ENCODE measurements at places on chromosomes 6 and 20.

GRCh38 chr20:50126662-50127061 lies 13.7 kb upstream of the UBE2V1 start:
- H3K36me3 ChIP-seq = peaks cover 55% of the 10 kb centered on the region
- peaks cover 4% of the 10 kb centered on the region for H3K4me1 ChIP-seq
- H3K4me3 ChIP-seq = no peak overlapping the region

DNA sequence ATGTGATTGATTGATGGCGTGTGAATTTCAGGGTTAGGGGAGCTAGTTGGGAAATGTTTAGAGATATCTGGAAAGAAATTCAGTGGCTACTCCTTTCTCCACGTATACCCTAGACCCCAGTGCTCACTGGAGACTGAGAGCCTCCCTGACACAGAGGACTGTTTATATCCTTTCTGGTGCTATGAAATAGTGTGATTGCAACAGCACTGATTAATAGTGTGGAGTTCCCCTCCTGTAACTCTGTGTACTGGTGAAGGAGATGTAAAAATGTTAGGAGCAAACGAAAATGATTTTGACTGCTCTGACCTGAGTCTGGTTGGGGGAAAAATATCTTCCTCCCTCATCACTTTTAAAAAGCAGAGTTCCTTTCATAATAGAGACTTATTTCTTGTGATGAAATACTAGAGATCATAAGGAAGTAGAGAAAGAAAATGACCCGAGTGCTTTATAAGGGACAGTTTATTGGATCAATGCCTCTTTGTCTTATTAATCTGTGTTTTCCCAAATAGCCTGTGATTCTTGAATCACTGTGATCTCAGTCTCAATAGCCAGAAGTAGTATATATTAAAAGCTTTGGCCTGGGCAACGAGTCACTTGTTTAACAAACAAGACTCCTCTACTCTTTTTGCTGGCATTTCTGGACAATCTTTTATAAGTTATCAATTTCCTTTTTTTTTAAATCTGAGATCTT lies 92.3 kb downstream of the RNF182 start:
- DNase-seq = no peak
- no peak overlapping the region for H3K4me3 ChIP-seq
- no peaks in the 10 kb centered on the region for H3K27me3 ChIP-seq

GRCh38 chr6:127129251-127129650 lies 10.8 kb downstream of the RSPO3 start:
- peaks cover 10% of the 10 kb centered on the region for H3K4me1 ChIP-seq
- no peak overlapping the region for H3K4me3 ChIP-seq
- no peak overlapping the region for H3K27ac ChIP-seq
- no peaks in the 10 kb centered on the region for H3K36me3 ChIP-seq
- no peak for DNase-seq

DNA sequence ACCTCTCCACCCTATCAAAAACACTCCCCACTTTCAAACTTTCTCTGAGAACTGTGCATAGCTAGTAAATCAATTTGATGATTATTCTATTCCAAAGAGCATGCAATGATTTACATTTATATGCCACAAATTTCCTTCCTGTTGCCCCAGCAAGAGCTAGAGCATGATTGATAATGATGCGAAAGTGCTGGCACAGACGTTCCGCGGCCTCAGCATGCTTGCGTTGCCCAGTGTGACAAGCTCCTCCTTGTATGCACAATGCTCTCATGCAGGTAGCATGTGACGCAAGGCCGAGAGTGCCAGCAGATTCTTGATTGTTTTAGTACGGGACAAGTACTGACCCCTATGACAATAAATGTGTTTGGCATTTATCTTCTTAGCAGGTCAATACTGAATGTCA lies 696.3 kb upstream of the SLC35B3 start:
- H3K27ac ChIP-seq = peak overlapping the region; percentile 32
- H3K4me3 ChIP-seq = peak overlapping the region; percentile 1
- H3K4me1 ChIP-seq = peaks cover 59% of the 10 kb centered on the region
- H3K27me3 ChIP-seq = no peaks in the 10 kb centered on the region
- peak; percentile 93 for DNase-seq

- no peak overlapping the region for H3K27ac ChIP-seq
- no peaks in the 10 kb centered on the region for H3K36me3 ChIP-seq
- H3K4me1 ChIP-seq = peaks cover 11% of the 10 kb centered on the region
Measured at GRCh38 chr6:5093231-5094015, 8.3 kb downstream of the PPP1R3G start.

GRCh38 chr6:74356391-74356790 lies 660.4 kb downstream of the CD109 start:
- no peaks in the 10 kb centered on the region for H3K27me3 ChIP-seq
- peak; percentile 34 for DNase-seq
- no peak overlapping the region for H3K27ac ChIP-seq
- H3K4me3 ChIP-seq = no peak overlapping the region
- no peaks in the 10 kb centered on the region for H3K4me1 ChIP-seq

GRCh38 chr6:4067673-4068072 lies 11.3 kb downstream of the FAM217A start:
- no peak overlapping the region for H3K27ac ChIP-seq
- H3K4me3 ChIP-seq = no peak overlapping the region
- H3K4me1 ChIP-seq = no peaks in the 10 kb centered on the region
- H3K27me3 ChIP-seq = no peaks in the 10 kb centered on the region

GRCh38 chr6:27019651-27020552 lies 227.6 kb upstream of the PRSS16 start:
- H3K4me1 ChIP-seq = peaks cover 3% of the 10 kb centered on the region
- no peaks in the 10 kb centered on the region for H3K27me3 ChIP-seq
- no peaks in the 10 kb centered on the region for H3K36me3 ChIP-seq
- DNase-seq = peak; percentile 78
- H3K27ac ChIP-seq = peak overlapping the region; percentile 60
- H3K4me3 ChIP-seq = peak overlapping the region; percentile 53

DNA sequence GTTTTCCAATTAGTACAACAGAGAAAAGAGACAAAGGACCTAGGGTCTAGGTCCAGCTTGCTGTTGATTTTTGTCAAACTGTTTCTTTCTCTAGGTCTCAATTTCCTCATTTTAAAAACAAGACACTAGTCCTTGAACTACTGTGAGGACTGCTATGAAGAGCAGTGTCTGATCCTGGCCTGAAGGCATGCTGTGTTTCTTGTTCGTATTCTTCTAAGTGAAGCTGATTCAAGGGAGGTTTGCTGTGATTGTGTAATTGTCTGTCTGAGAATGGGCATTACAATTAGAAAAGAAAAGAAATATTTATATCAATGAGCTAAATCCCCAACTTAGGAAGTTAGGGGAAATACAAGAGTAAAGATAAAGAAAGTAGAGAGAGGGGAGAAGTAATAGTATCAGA lies 228.2 kb upstream of the SUPT3H start:
- no peak for DNase-seq
- peaks cover 31% of the 10 kb centered on the region for H3K4me1 ChIP-seq
- H3K4me3 ChIP-seq = no peak overlapping the region
- H3K27ac ChIP-seq = peak overlapping the region; percentile 41
- H3K36me3 ChIP-seq = no peaks in the 10 kb centered on the region
- H3K27me3 ChIP-seq = no peaks in the 10 kb centered on the region

DNA sequence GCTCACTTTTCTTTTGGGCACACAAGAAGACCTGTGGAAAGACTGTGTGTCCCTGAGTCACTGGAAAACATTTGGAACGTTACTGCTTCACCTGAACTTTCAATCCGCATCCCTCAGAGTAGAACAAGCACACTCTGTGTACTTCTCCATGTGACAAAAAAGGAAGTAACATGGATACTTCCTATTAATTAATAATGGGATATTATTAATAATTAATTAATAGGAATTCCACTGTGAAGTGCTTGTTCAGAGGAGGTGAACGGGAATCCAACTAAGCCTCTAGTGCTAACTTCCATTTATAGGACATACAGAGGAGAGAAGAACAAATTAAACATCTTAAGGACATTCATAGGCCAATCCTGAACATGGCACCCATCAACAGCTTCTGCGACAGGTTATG lies 407.8 kb downstream of the SYNE1 start:
- no peak overlapping the region for H3K4me3 ChIP-seq
- H3K27ac ChIP-seq = no peak overlapping the region
- DNase-seq = no peak
- peaks cover 4% of the 10 kb centered on the region for H3K4me1 ChIP-seq

- H3K27me3 ChIP-seq = no peaks in the 10 kb centered on the region
- H3K4me1 ChIP-seq = no peaks in the 10 kb centered on the region
- H3K4me3 ChIP-seq = no peak overlapping the region
Measured at GRCh38 chr20:37378785-37379598, 33.1 kb downstream of the SRC start.

DNA sequence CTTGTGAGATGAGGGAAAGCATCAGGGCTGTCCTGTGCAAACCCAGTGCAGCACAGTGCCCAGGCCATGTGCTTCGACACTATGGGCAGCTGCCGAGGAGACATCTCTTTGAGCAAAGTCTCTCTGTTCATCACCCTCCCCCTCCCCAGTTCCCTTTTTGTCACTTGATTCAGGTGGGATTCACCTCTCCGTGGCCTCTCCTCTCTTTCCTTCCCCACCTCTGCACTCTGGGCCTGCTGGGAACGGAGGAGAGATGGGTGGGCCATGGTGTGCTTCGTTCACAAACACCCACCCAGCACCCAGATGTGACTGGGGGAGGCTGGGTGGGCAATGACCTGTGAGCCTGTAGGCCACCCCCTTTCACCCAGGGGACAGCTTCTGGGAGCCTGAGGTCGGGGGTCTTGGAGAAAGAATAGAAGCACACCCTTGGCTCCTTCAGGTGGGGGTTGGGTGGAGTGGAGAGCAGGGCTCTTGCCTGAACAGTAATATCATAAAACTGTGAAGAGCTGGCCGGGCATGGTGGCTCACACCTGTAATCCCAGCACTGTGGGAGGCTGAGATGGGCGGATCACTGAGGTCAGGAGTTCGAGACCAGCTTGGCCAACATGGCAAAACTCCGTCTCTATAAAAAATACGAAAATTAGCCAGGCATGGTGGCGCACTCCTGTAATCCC lies 33.5 kb upstream of the DLGAP4 start:
- DNase-seq = no peak
- H3K27me3 ChIP-seq = no peaks in the 10 kb centered on the region
- H3K27ac ChIP-seq = no peak overlapping the region
- no peak overlapping the region for H3K4me3 ChIP-seq

- H3K4me3 ChIP-seq = peak overlapping the region; percentile 92
- no peak for DNase-seq
- H3K4me1 ChIP-seq = peaks cover 18% of the 10 kb centered on the region
- H3K27me3 ChIP-seq = no peaks in the 10 kb centered on the region
Measured at GRCh38 chr20:49712646-49712995, 1.1 kb downstream of the B4GALT5 start.

DNA sequence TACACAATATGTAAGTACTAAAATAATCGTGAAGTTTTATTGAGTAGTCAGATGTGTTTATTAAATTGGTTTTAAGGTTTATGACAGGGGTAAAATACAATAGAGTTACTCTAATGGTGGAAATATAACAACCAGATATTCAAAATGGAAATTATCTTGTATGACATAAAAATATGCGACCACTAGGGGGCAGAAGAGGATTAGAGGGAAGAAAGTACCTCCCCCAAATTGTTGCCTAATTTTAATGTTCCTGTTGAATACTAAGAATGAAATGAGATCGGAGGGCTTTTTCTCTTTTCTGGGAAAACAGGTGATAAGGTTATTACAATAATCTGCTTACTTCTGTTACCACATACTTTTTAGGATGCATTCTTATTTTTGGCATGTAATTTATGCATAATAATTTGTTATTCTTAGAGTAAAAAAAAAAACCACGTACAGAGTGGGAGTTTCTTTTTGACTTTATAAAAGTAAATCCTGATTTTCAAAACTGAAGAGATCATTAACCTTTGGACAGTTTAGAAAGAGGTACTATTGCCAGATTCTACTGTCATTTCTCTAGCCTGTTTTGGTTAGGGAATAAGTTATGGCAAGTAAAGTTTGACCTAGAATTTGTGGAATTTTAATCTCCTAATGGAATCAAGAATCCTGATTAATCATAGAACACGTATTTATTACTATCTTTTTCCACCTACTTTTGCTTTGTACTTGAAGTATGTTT lies 159.2 kb downstream of the CD109 start:
- no peaks in the 10 kb centered on the region for H3K27me3 ChIP-seq
- H3K27ac ChIP-seq = no peak overlapping the region
- no peaks in the 10 kb centered on the region for H3K36me3 ChIP-seq
- H3K4me3 ChIP-seq = no peak overlapping the region
- peak; percentile 83 for DNase-seq
- peaks cover 8% of the 10 kb centered on the region for H3K4me1 ChIP-seq

- peaks cover 50% of the 10 kb centered on the region for H3K27me3 ChIP-seq
- no peak overlapping the region for H3K27ac ChIP-seq
- peaks cover 6% of the 10 kb centered on the region for H3K4me1 ChIP-seq
- DNase-seq = peak; percentile 84
- no peaks in the 10 kb centered on the region for H3K36me3 ChIP-seq
- peak overlapping the region; percentile 47 for H3K4me3 ChIP-seq
Measured at GRCh38 chr6:30357678-30358540, 13.0 kb downstream of the RPP21 start.

DNA sequence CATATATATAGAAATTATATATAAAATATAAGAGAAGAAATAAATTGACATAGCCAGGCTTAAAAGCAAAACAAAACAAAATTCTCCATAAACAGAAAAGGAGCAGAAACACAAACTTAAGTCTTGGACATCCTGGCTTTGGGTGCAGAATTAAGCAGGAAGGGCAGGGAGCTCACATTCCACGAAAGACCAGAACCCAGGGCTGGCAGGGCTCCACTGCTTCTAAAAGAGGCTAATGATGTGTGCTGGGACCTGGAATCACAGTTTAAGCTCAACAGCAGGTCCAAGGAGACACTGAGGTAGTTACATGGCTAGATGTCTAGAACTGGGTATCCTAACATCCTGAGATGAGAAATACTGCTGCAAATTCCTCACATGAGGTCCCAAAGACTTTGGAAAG lies 210.3 kb downstream of the WDR27 start:
- H3K27me3 ChIP-seq = no peaks in the 10 kb centered on the region
- DNase-seq = no peak
- H3K27ac ChIP-seq = no peak overlapping the region
- no peaks in the 10 kb centered on the region for H3K36me3 ChIP-seq
- no peaks in the 10 kb centered on the region for H3K4me1 ChIP-seq

DNA sequence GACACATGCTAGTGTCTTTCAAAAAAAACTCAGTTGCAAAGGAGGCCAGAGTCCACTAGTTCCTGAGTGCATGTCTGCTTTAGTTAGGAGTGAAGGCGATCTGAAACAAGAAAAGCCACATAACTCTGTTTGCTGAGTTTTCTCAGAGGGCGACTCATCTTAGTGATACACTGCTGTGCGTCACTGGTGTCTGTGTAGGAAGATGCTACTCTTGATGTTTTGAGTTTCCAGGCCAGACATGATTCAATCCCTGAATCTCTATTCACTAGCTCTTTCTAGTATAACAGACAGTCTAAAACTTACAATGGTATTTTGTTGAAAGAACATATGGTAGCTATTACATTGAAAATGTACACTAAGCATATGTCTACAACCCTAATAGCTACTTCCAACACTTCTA lies 60.9 kb downstream of the GFRAL start:
- H3K36me3 ChIP-seq = no peaks in the 10 kb centered on the region
- DNase-seq = no peak
- H3K4me1 ChIP-seq = no peaks in the 10 kb centered on the region
- no peaks in the 10 kb centered on the region for H3K27me3 ChIP-seq
- H3K4me3 ChIP-seq = no peak overlapping the region

GRCh38 chr20:41232973-41233926 lies 84.3 kb downstream of the ZHX3 start:
- H3K27me3 ChIP-seq = no peaks in the 10 kb centered on the region
- peaks cover 24% of the 10 kb centered on the region for H3K4me1 ChIP-seq
- no peaks in the 10 kb centered on the region for H3K36me3 ChIP-seq
- no peak overlapping the region for H3K27ac ChIP-seq
- peak overlapping the region; percentile 31 for H3K4me3 ChIP-seq
- no peak for DNase-seq

GRCh38 chr6:48542191-48542590 lies 431.2 kb upstream of the PTCHD4 start:
- H3K27me3 ChIP-seq = no peaks in the 10 kb centered on the region
- no peaks in the 10 kb centered on the region for H3K4me1 ChIP-seq
- H3K36me3 ChIP-seq = no peaks in the 10 kb centered on the region
- H3K27ac ChIP-seq = no peak overlapping the region

Measured in A673 (cell line).